ENCODE measurements at places on chromosomes 1 and 21. TPM values are rescaled to one million over a fixed set of nuclear protein-coding genes. Genes with fewer than 3 reads are reported as not detected.

GRCh38 chr1:51044199-51044598, 57.8 kb upstream of the C1orf185 start:
- H3K4me1 ChIP-seq = no peaks in the 10 kb centered on the region
- no peak overlapping the region for H3K4me3 ChIP-seq
- DNase-seq = no peak
- no peaks in the 10 kb centered on the region for H3K27me3 ChIP-seq
- H3K27ac ChIP-seq = no peak overlapping the region

GRCh38 chr1:167524651-167525050, 6.3 kb upstream of the CD247 start:
- no peak for DNase-seq
- peaks cover 6% of the 10 kb centered on the region for H3K27me3 ChIP-seq
- H3K36me3 ChIP-seq = no peaks in the 10 kb centered on the region
- no peaks in the 10 kb centered on the region for H3K4me1 ChIP-seq

GRCh38 chr1:209103092-209103491, 480.4 kb upstream of the CAMK1G start:
- H3K4me1 ChIP-seq = no peaks in the 10 kb centered on the region
- no peaks in the 10 kb centered on the region for H3K27me3 ChIP-seq
- no peak overlapping the region for H3K4me3 ChIP-seq
- DNase-seq = no peak

- no peaks in the 10 kb centered on the region for H3K27me3 ChIP-seq
- DNase-seq = no peak
- H3K36me3 ChIP-seq = no peaks in the 10 kb centered on the region
- peaks cover 8% of the 10 kb centered on the region for H3K4me1 ChIP-seq
These were observed 368.6 kb upstream of the VAMP3 start for GRCh38 chr1:7402548-7402850.

DNA sequence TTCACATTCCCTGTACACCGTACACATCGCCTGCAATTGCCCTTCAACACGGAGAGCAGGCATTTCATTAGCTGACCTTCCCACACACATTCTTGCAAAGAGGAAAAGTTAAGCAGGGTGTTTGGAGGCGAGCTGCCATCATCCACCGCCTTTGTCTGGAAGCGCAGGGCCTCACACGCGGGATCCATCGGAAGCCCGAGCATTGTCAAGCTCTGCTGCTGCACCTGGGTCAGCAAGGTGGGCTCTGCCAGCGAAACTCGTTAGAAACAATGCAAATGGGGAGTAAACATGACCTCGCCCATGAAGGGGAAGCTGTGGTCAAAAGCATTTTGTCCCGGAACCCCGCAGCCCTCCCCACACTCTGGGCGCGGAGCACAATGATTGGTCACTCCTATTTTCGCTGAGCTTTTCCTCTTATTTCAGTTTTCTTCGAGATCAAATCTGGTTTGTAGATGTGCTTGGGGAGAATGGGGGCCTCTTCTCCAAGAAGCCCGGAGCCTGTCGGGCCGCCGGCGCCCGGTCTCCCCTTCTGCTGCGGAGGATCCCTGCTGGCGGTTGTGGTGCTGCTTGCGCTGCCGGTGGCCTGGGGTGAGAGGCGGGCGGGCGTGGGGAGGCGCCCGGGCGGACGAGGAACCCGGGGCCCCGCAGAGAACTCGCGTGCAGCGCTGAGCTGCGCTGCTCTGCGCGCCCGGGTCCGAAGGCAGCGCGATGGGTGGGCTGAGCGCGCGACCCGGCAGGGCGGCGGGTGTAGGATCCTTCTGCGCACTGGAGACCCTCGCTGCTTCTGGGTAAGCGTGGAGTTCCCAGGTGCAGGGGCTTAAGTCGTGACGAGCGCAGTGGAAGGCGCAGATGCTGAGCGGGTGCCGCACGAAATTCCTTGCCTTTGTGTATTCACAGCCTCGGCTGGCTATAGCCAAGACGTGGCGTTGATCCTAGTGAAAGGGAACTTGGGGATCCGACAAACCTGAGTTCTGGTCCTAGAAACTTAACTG, at the start of gene CR1:
TSS of gene CR1 (plus strand) at position 357 of the 992 bp plus-strand sequence. CDS start at position 468, 111 bp downstream.
- peaks cover 21% of the 10 kb centered on the region for H3K27me3 ChIP-seq
- H3K4me3 ChIP-seq = peak within 1 kb of the TSS; percentile 7
- no peak for DNase-seq
- no peaks in the 10 kb centered on the region for H3K4me1 ChIP-seq

- no peak for DNase-seq
- H3K4me1 ChIP-seq = no peaks in the 10 kb centered on the region
- peaks cover 11% of the 10 kb centered on the region for H3K27me3 ChIP-seq
- H3K36me3 ChIP-seq = no peaks in the 10 kb centered on the region
- H3K27ac ChIP-seq = no peak overlapping the region
- no peak overlapping the region for H3K4me3 ChIP-seq
These were observed 10.1 kb downstream of the PTGFRN start for GRCh38 chr1:116919802-116920201.

DNA sequence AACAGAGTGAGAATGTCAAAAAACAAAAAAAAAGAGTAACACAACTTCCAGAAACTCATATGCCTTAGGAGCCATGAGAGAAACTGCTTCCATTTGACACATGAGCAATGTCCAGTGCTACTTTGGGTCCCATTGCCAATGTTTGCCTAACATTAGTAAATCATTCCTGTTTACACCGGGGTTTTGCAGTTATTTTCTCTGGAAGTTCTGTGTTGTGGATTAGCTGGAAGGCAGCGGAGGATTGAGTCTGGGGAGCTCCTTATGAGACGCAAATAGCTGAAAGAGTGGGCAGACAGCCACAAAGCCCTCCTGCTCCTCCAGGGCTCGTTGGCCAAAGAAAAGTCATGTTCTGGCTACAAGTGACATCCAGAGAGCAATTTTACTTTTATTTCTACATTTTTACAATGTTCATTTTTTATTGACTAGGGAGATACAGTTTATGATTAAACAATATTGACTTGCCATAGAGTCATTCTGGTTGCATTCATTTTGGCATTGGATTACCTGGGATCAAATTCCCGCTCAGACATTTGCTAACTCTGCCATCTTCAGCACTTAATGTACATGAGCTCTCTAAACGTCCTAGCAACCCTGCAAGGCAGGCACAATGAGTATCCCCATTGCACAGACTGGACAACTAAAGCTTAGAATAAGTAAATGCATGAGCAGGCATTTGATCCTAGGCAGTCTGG, 66.4 kb upstream of the GALNT2 start:
- no peak for DNase-seq
- H3K27ac ChIP-seq = no peak overlapping the region

DNA sequence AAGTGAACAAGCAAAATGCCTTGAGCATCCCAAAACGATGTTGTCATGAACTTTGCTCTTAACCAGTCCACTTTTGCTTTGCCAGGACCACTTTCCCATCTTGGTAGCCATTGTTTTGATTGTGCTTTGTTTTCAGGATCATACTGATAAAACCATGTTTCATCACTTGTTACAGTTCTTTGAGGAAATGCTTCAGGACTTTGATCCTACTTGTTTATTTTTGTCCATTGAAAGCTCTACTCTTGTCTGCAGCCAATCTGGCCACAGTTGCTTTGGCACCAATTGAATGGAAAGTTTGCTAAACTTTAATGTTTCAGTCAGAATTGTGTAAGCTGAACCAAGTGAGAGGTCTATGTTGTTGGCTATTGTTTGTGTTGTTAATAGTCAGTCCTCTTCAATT, 12.8 kb downstream of the PLPPR4 start:
- no peak overlapping the region for H3K27ac ChIP-seq
- H3K36me3 ChIP-seq = no peaks in the 10 kb centered on the region
- H3K4me1 ChIP-seq = peaks cover 2% of the 10 kb centered on the region
- no peaks in the 10 kb centered on the region for H3K27me3 ChIP-seq
- no peak for DNase-seq

DNA sequence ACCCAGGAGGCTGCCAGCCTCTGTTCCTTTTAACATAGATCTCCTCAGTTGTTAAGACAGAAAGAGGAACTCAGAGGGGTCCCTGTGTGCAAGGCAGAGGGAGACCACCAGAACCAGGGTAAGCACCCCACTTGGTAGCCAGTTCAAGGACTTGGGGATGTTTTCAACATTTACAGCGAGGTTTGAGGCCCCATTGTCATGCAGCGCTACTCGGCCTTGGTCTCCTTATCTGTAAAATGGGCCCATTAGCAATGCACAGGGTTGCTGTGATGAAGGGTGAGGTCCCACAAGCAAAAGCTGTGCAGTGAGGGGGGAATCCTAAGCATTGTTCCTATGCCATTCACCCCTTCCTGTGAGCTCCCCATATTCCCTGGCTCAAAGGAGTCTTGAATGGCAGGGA, 4.2 kb downstream of the SIM2 start:
- H3K4me3 ChIP-seq = no peak overlapping the region
- no peaks in the 10 kb centered on the region for H3K36me3 ChIP-seq
- no peak for DNase-seq
- peak overlapping the region; percentile 19 for H3K27ac ChIP-seq
- no peaks in the 10 kb centered on the region for H3K4me1 ChIP-seq
- H3K27me3 ChIP-seq = peaks cover 94% of the 10 kb centered on the region

DNA sequence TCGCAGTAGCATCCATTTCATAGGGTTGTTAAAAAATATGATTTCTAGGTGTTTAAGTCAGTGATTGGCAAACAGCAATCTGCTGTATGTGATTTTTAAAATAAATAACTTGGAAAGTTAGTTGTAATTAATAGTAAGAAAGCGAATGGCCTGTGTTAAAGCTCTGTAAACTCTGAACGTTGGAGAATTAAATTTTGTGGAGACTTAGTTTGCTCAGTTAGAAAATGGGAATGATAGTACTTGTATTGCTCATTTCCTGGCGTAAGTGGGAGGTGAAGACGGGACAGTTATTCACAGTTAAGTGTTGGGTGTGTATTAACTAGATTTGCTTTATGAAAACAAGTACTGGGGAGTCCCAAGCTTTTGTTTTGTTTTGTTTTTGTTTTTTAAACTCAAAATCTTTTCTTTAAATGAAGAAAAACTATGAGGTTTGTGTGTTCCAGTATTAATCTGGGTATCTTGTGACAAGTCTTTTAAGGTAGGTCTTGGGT, 995 bp downstream of the CACYBP start:
- no peaks in the 10 kb centered on the region for H3K27me3 ChIP-seq
- peak overlapping the region; percentile 96 for H3K4me3 ChIP-seq
- no peaks in the 10 kb centered on the region for H3K36me3 ChIP-seq

- H3K36me3 ChIP-seq = no peaks in the 10 kb centered on the region
- H3K4me3 ChIP-seq = no peak overlapping the region
- H3K27me3 ChIP-seq = no peaks in the 10 kb centered on the region
- H3K27ac ChIP-seq = no peak overlapping the region
- DNase-seq = no peak
- no peaks in the 10 kb centered on the region for H3K4me1 ChIP-seq
These were observed 18.1 kb downstream of the KMO start for GRCh38 chr1:241550318-241550717.

DNA sequence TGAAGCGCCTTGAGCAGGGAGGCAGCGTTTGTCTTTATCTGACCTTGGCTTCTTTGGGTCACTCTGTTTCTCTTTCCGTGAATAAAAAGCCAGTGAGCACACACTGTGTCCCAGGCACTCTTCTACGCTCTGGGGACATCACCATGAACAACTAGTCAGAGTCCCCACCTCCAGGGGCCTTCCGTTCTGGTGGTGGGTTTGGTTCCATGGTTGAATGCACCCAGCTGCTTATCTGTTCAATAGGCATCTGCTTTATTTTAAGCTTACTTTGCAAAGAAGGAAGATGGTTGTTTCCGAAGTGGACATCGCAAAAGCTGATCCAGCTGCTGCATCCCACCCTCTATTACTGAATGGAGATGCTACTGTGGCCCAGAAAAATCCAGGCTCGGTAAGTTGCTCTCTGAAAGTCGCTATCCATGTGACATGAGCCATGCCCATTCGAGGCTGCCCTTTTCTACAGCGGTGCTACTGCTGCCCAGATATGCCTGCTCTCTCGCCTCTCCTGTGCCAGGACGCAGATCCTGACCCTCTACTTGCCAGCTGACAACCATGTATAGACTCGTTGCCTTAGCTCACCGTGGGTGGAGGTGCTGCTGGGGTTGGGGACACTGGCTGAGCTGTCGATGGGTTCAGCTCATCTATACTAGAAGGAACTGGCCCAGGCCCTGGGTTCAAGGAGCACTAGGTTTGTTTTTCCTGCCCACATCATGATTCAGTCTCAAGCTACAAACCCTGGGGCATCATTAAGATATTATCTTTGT, 5.9 kb downstream of the MX1 start:
- H3K4me1 ChIP-seq = no peaks in the 10 kb centered on the region
- no peak for DNase-seq
- H3K27me3 ChIP-seq = peaks cover 13% of the 10 kb centered on the region
- no peaks in the 10 kb centered on the region for H3K36me3 ChIP-seq

GRCh38 chr1:172343240-172344160, 77.0 kb upstream of the C1orf105 start:
- H3K4me1 ChIP-seq = peaks cover 9% of the 10 kb centered on the region
- peak overlapping the region; percentile 31 for H3K4me3 ChIP-seq
- H3K27me3 ChIP-seq = no peaks in the 10 kb centered on the region
- DNase-seq = peak; percentile 91
- H3K36me3 ChIP-seq = no peaks in the 10 kb centered on the region

GRCh38 chr21:30842990-30843389, 13.4 kb upstream of the KRTAP7-1 start:
- no peaks in the 10 kb centered on the region for H3K4me1 ChIP-seq
- DNase-seq = no peak
- H3K36me3 ChIP-seq = no peaks in the 10 kb centered on the region
- no peak overlapping the region for H3K4me3 ChIP-seq
- H3K27ac ChIP-seq = no peak overlapping the region
- H3K27me3 ChIP-seq = no peaks in the 10 kb centered on the region

- no peak overlapping the region for H3K27ac ChIP-seq
- no peaks in the 10 kb centered on the region for H3K36me3 ChIP-seq
These were observed 838 bp downstream of the OR2C3 start for GRCh38 chr1:247535402-247535801.

- H3K4me3 ChIP-seq = no peak overlapping the region
- no peaks in the 10 kb centered on the region for H3K27me3 ChIP-seq
- H3K4me1 ChIP-seq = no peaks in the 10 kb centered on the region
These were observed 19.9 kb downstream of the IRF2BP2 start for GRCh38 chr1:234589854-234590620.

DNA sequence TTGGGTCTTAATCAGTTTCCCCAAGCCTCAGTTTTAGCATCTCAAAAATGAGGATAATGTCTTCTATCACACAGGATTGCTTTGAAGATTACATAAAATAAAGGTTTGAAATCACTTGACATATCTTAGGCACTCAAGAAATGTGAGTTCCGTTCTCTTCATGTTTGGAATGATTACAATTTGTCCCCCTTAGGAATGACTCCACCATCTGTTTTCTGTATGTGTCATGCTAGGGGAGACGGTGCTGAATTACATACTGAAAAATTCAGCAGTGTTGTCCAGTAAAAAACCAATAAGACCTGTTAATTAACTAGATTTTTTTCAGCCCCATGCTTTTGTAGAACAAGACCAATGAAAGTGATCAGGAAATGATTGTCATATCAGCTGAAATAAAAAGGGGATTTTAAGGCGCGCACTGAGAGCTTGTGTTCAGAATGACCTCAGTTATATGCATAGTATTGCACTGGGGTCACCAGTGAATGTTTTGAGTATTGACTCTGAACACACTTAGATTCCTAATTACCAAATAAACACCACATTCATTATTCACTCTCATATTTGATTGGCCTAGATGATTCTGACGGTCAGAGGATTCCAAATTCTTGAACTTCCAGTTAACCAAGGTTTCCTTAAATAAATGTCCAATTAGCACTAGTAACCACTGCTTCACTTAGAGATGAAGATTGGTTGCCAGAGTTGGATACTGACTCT, 114.5 kb upstream of the KCNK2 start:
- H3K27ac ChIP-seq = peak overlapping the region; percentile 21
- H3K27me3 ChIP-seq = no peaks in the 10 kb centered on the region
- H3K36me3 ChIP-seq = no peaks in the 10 kb centered on the region
- peaks cover 9% of the 10 kb centered on the region for H3K4me1 ChIP-seq
- peak; percentile 73 for DNase-seq

Gene CD160
- total RNA-seq = not detected

Gene SLC22A15
- total RNA-seq = under 0.01 TPM

Gene SVBP
- total RNA-seq = 12.2 TPM

Gene CAMK1G
- 0.83 TPM for total RNA-seq

Gene CLCNKA
- total RNA-seq = not detected

Gene PAQR7
- total RNA-seq = 8.3 TPM
